ENCODE measurements at places on chromosomes 2 and 18.

DNA sequence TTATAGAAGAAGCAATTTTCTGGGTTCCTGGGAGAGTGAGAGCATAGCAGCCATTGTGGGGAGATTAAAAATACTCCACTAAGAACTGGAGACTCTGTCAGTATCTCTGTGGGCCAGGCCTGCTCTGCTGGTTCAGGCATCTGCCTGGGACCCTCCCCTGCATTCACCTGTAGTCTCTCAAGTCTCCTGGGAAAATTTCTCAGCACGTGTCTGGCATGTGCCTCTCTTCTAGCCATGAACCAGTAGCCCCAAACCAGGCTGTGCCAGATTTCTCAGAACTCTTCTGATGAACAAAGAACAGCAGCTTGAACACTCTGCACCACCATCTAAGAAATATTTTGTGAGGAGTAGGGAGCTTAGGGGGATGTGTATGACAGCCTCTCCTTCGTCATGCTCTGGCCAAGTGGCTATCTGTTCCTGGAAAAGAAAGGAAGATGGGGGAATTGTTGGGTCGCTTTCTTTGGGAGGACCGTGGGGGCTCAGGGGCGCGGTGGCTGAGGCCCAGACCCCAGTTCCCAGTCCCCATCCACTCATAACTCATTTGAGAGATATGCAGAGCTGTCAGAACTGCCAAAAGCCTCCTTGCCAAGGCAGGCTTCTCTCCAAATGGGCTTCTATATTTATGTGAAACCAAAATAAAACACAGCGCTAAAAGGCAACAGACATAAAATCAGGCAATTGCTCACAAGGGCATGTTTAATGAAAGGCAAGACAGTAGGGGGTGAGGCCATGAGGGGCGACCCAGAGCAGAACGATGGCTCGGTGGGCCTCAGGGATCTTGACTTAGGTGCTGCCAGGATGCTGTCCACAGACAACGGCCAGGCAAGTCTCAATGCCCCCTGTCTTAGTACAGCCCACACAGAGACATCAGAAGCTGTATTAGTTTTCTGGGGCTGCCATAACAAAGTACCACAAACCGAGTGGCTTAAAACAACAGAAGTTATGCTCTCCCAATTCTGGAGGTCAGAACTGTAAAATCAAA lies 114.7 kb upstream of the TNP1 start:
- no peak for DNase-seq

DNA sequence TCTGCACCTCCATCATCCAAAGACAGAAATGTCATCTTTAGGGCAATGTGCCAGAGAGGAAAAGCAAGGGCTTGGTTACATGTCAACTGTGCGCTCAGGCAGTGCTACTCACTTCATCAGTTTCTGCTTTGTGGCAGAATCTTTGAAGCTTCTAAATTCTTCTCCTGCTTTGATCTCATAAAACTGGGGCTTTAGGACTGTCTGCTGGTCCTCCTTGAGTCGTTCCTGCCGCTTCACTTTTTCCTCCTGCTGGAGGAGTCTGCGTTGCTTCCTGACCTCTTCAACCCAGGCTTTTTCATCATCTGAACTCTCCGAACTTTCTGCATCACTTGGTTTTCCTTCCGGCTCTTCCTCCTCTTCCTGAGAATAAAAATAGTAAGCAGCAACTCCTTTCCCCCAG lies 100.8 kb downstream of the NOL10 start:
- DNase-seq, result no peak

DNA sequence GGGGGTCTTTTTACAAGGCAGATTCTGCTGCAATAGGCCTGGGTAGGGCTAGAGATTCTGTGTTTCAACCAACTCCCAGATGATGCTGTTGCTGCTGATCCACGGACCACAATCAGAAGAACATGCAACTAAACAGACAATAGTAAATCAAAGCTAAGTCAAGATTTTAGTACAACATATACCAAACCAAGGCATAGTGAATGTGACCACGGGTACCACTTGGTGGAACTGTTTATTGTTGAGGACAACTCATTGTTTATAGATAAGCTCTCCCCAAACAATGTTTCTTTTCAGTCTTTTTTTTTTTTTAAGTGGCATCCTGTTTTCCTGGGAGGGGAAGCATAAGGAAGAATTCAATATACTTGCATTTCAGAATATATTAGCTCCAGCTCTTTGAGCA lies 36.0 kb upstream of the DARS1 start:
- DNase-seq, result no peak

GRCh38 chr2:168550670-168551069 lies 94.6 kb downstream of the CERS6 start:
- DNase-seq, result no peak

GRCh38 chr18:48803951-48804855 lies 146.6 kb downstream of the SMAD7 start:
- no peak for DNase-seq

DNA sequence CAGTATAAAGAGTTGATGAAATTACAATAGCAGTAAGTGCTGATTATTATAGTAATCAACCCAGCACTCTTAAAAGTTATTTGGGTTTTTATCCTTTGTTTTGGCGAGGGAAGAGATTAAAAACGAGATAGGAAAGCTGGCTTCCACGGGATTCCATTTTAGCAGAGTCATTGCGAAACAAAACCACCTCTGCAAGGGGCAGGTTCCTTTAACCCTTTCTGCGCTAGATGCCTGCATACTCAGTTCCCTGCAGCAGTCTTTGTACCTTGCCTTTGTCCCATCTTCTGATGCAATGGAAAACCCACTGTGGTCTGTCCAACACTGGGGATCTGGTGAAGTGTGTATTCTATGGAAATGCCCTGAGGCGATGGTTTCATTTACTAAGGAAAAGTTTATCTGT lies 2.7 kb downstream of the YPEL5 start:
- DNase-seq, result no peak

- no peak for DNase-seq
Observed at GRCh38 chr2:213627054-213627710, 342.9 kb downstream of the SPAG16 start.

- no peak for DNase-seq
Observed at GRCh38 chr2:75002007-75002406, 43.6 kb downstream of the POLE4 start.

- DNase-seq, result no peak
Observed at GRCh38 chr18:69674292-69674877, 273.3 kb downstream of the CD226 start.

DNA sequence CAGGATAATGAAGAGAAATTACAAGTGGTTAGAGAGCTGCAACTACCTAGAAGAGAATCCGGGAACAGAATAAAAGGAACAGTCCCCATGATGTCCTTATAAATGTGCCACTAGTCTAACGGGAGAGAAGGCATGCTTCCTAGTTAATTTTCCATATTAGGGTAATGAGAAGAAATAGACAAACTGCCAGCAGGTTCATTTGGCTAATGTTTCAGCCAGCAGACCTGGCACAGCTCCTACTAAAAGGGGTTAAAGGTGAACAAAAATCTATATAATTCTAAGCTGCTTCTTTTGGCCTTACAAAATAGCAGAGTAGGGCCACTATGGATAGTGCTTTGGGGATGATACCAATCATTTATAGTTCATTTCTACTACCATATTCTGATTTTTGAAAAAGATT lies 845.3 kb upstream of the GCFC2 start:
- DNase-seq, result no peak

GRCh38 chr2:227504700-227505099 lies 32.7 kb downstream of the AGFG1 start:
- DNase-seq, result no peak

GRCh38 chr2:176560296-176560695 lies 291.1 kb downstream of the MTX2 start:
- DNase-seq, result no peak

- no peak for DNase-seq
Observed at GRCh38 chr2:169112841-169113240, 43.5 kb downstream of the DHRS9 start.

- no peak for DNase-seq
Observed at GRCh38 chr2:216405588-216405987, 6.7 kb upstream of the SMARCAL1 start.

- no peak for DNase-seq
Observed at GRCh38 chr2:181770150-181770549, 89.8 kb upstream of the NEUROD1 start.

GRCh38 chr2:15058015-15058720 lies 425.7 kb downstream of the LRATD1 start:
- DNase-seq, result no peak

DNA sequence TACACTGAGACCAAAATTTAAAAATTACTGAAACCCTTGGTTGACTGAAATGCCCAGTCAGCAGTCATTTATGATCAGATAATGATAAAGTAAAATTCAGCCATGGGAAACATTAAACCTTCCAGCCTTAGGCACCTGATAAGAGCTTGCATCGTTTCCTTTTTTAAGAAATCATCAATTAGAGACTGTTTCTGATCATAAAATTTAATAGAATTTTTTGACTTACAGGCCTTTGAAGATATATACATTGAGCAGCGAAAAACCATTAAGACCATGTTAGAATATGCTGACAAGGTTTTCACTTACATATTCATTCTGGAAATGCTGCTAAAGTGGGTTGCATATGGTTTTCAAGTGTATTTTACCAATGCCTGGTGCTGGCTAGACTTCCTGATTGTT lies 99.6 kb upstream of the CSRNP3 start:
- DNase-seq, result no peak

GRCh38 chr18:21164548-21165095 lies 53.0 kb upstream of the ROCK1 start:
- DNase-seq, result no peak

DNA sequence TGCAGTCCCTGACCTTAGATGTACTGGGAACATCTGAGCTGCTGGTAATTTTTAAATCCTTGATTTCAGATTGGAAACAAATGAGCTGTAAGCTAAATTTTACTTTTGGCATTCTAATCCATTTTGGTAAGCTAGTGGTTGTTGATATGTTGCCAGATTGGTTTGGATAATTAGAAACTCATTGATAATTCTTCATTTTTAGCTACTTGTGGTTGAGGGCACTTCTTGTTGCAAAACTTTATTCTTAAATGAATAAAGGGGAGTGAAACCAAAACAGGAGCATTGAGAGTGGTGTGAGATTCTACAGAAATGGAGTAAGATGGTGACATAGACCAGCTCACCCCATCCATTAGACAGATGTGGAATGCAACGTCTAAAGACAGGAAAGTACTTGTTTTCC lies 64.5 kb downstream of the ITGB1BP1 start:
- no peak for DNase-seq

GRCh38 chr2:59920961-59921360 lies 632.5 kb downstream of the BCL11A start:
- DNase-seq, result no peak

DNA sequence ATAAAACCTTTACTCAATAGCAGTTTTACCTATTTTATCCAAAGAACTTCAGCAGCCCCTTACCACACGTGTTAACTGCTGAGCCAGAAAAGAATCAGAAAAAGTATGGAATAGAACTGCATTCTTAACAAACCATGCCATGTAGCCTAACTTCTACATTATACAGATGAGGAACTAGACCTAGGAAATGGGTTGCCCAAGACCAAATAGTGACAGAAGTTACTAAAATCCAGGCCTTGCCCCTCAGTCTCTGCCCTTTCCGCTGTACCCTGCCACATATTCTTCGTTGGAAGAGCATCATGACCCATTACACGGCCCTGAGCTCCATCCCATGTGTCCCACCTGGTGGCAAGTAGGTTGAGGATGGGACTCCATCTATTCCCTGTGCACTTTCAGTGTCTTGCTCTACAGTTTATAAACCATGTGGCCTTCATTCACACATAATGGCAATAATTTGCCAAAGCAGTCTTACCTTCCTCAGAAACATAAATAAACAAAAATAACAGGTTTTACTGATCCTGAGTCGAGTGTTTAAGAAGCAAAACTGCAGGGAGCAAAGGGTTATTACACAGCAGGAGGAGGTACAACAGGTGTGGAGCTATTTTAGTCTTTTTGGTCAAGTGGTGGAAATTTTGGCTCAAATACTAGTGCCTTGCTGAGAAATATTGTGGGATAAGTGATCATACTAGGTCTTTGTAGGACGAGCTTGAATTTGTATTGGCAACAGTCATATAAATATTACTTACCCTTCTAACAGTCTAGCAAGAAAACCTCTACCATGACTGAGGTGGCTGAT lies 46.5 kb downstream of the HNRNPLL start:
- DNase-seq, result no peak

- no peak for DNase-seq
Observed at GRCh38 chr2:112065486-112065885, 10.4 kb downstream of the TMEM87B start.

- peak; percentile 8 for DNase-seq
Observed at GRCh38 chr2:129253461-129253812, 726.0 kb upstream of the RAB6C start.

DNA sequence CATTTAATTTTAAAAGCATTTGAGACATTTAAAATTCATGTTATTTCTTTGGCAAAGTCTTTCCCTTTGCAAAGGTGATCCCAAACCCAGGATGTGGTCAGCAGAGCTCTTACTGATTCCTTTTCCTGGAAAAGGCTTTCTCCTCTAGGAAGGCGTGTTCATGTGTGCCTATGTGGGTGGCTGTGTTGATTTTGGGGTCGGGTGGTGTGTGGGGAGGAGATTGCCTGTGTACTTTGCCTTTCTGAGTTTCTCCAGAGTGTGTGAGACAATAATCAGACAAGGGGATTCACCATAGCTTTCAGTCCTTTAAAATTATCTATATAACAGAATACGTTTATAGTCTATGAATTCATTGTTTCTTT lies 173.2 kb downstream of the SOCS6 start:
- no peak for DNase-seq

- no peak for DNase-seq
Observed at GRCh38 chr18:8045884-8046281, 478.8 kb downstream of the PTPRM start.

GRCh38 chr2:160472839-160473251 lies 20.8 kb downstream of the RBMS1 start:
- DNase-seq, result no peak

- DNase-seq, result no peak
Observed at GRCh38 chr2:68441994-68442322, 25.1 kb downstream of the FBXO48 start.

DNA sequence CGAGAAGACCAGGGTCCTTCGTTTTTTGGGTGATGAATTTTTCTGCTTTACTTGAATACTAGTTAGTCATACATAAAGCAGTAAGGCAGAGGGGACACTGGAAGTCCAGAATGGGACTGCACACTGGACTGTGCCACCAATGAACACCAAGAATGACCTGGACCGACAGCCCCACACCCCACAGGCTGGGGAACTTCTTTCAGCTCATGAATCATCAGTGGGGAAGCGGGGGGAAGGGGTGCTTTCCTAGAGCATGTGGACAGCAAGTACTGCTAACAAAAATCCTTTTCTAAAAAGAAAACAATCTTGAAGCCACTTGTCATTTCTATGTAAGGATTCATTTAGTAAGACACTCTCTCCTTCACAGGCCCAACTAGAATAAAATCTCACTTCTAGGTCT lies 86.0 kb downstream of the DTNB start:
- DNase-seq, result no peak

DNA sequence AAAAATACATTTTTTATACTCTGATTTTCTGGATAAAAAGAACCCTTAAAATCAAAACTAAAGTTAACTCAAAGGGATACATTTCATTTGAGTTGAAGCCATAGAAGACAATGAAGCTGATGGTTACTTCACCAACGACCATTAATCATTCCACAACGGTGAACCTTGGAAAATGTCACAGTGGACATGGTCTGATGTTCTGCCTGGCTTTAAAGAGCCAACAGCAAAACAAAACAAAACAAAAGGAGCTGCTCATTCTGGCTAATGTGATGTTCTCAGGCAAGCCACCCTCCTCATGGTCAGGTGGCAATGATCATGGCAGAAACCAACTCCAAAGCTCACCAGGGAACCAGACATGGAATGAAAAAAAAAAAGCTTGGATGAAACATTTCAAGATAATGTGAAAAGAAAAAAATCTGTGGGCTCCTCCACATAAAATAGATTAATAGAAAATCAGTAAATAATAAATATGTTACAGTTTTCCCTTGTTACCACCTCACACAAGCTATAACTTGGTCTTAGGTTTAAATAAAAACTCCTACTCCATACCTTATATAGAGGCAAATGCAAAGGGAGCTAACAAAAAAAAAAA lies 90.1 kb upstream of the SERTAD2 start:
- DNase-seq, result no peak
